ENCODE measurements at places on chromosomes 1 and 21. TPM values are rescaled to one million over a fixed set of nuclear protein-coding genes. Genes with fewer than 3 reads are reported as not detected.

The TRIM46 gene
- total RNA-seq: 5.4 TPM

DNA sequence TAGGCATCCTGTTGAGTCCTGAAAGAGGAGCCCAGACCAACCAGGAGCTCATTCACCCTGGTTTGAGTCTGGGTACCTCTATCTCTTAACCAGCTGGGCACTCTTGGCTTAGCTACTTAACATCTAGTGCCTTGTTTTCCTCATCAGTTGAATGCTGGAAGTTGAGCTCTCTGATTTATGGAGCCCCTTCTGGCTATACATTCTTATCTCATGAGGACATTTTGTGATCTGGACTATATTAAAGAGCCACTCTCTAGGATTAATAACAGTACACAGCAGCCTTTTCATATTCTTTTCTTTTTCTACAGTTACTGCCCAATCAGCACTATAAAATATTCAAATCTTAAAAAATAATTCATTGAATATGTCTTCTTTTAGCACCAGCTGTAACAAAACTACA lies 296.9 kb upstream of the RUNX1 start:
- DNase-seq: no peak

The FCGR3B gene
- not detected for total RNA-seq

The ZNF683 gene
- not detected for total RNA-seq

DNA sequence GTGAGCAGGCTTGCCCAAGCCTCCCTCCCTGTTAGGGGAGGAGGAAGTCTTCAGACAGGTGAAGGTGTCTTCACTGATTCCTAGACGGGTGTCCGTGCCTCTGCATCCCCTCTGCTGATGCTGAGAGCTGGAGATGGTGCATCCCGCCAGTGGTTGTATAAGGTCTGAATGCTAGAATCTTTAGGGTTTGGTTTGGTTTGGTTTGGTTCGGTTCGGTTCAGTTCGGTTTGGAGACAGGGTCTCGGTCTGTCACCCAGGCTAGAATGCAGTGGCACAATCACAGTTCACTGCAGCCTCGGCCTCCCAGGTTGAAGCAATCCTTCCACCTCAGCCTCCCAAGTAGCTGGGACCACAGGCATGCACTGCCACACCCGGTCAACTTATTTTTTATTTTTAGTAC lies 153.6 kb downstream of the PGBD5 start:
- no peak for DNase-seq

GRCh38 chr1:156642265-156643048 lies 540 bp downstream of the BCAN start:
- DNase-seq: no peak

DNA sequence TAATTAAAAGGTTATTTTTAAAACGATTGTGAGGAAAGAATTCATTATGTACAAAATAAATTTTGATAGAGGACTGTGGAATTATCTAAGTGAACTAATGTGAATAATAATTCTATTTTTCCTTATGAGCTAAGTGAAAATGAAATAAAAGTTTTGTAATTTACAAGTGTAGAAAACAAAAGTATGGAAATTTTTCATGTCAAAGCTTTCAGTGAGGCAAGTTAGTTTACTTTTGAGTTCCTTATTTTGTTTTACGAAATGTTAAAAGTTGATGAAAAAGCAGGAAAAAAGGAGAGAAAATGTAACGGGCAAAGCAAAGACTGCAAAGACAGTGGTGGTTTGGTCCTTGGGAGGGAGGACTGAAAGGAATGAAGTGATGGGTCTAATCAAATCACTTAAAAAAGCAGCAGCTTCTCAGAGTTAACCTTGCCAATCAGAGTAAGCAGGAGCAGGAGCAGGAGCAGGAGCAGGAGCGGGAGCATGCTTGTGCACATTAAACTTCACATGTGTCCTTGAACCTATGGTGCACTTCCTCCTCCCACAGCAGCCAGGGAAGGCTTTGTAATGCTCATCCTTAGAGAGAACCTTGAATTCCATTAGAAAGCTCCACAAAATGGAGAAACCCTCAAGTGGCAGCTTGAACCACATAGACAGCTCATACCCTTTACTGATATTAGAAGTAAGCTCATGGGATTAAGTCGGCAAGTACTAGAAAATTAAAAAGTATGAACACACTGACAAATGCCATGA lies 133.4 kb downstream of the LHX4 start:
- DNase-seq: no peak
